Cardiac muscle cell (in vitro differentiated cells and primary cell): ENCODE measurements at places on chromosomes 5 and 9.

DNA sequence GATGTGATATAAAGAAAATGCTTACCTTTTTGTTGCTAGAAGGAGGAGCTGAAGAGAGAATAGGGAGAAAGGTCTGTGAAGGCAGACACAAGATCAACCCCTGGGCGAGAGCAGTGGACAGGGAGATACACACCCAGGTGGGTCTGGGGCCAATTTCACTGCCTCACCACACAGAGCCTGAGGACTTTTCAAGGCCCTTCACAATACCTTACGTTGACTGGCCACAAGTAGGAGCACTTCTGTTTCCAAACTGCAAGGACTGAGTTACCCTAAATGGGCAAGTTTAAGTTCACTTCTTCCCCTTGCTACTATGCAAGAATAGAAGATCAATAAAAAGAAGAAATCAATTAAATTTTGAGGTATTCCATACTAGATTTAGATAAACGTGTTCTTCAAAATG, 174.5 kb upstream of the SLC12A2 start:
- peak; percentile 66 for DNase-seq

GRCh38 chr5:89260254-89260653, 377.3 kb upstream of the MEF2C start:
- peak; percentile 37 for DNase-seq

GRCh38 chr5:177508837-177509236, 789 bp downstream of the DOK3 start:
- no peak for DNase-seq

DNA sequence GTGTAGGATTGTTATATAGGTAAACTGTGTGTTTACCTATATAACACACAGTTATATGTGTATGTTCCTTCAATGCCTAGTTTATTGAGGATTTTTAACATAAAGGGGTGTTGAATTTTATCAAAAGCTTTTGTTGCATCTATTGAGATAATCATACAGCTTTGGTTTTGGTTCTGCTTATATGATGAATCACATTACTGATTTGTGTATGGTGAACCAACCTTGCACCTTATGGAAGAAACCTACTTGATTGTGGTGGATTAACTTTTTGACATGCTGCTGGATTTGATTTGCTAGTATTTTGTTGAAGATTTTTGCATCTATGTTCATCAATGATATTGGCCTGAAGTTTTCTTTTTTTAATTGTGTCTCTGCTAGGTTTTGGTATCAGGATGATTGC, 194.9 kb downstream of the TMEM167A start:
- DNase-seq: no peak

GRCh38 chr5:57576317-57576716, 93.7 kb upstream of the ACTBL2 start:
- no peak for DNase-seq

- DNase-seq: no peak
These were observed 48.8 kb upstream of the JAK2 start for GRCh38 chr9:4936277-4936676.

DNA sequence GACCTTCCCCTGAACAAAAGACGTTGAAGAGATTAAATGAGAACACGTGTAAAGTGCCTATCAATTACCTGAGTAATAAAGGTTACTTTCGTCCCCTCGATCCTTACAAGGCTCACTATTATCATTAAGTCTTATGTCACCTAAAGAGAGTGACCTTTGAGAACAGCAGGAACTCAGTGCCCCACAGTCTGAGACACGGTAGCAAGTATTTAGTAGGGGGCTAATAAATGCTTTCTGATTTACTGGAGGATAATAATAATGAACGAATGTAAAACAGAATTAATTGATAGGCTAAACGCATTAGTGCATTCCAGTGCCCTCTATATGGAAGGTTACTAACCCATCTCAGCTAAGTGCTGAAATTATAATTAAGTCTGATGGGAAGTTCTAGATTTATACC, 199.9 kb downstream of the FBXL17 start:
- DNase-seq: no peak

GRCh38 chr9:107251756-107252322, 31.2 kb upstream of the RAD23B start:
- no peak for DNase-seq

DNA sequence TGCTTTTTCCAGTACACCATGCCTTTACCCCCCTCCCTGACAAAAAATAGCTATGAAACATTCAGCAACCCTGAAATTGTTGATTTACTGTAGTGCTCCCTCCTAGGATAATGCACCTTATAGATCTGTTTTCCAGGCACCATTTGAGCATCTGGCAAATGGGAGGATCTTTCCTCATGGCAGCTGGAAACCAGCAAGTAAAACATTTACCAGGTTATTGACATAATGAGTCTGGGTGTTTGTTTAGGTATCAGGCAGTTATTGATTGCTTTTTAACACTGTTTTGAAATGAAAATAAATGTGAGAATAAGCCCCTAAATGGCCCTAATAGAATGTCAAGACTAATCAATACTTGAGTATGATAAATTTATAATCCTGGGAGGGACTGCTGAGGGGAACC, 57.3 kb upstream of the KLF4 start:
- DNase-seq: no peak

DNA sequence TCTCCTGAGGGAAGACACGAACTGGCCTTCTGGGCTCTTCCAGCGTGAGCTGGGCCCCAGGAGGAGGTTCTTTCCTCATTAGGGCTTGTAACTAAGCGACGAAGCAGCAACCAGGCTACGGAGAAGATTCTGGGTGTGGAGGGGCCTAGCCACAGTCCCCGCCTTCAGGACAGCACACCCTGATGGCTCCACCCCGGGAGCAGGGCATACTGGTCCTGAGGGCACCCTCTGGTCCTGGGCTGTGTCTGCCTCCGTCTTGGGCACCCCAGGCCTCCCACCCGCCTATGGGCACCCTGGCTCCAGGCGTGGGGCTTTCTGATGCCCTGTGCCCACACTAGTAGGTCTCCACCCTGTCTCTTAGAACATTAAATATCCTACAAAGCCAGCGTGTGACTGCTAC, 136.4 kb downstream of the OLFM1 start:
- no peak for DNase-seq

DNA sequence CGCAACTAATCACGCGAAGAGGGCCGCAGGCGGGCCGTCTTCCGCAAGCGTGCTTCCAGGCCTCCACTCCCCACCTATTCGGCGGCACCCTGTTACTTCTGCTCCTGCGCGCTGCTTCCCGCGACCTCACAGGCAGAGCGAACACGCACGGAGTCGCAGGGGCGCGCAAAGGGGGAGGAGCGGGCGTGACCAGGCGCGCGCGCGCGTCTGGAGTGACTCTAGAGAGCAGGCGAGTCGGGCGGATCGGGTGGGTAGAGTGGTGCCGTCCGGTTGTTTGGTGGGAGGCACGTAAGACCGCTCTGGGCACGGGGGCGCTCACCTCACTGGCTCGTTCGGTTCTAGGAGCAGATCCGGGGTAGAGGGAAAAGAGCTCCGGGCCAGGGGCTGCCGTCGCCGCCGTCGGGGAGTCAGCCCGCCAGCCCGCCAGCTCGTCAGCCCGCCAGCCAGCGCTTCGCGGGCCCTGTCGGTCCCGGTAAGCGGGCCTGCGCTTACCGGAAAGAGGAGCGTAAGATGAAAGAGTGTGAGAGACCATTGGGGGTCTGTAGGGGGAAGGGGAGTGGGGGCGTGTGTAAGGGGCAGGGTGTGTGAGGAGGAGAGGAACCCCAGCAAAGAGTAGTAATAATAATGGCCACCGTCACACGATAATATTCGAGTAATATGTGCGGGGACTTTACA, at the start of gene CNOT8:
TSS of gene CNOT8 (plus strand) at position 331 of the 675 bp plus-strand sequence. CDS start 4,652 bp downstream, outside the sequence.
- peak; percentile 99 for DNase-seq

DNA sequence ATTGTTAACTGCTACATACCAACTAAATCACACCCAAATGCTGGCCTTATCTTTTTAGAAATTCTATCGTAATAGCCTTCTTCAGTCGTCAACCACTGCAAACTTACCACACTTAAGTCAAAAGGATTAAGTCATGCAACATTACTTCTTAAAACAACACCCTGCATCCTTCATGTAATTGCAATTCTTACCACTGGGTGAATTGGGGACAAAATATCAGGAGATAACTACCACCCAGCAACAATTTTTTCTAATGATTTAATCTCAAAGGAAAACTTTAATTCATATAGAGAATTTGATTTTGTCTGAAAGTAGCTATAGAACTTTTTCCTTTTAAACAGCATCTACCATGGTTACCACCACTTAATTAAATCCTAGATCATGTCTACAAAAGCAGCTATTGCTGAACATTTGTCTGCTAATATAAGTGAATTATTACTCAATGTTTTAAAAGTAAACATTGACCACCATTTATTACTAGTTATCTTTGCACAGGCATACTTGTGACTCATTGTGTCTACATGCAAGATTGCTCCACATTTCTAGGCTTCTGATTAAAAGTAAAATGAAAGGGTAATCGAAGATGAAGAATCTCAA, 10.5 kb downstream of the MLLT3 start:
- no peak for DNase-seq

DNA sequence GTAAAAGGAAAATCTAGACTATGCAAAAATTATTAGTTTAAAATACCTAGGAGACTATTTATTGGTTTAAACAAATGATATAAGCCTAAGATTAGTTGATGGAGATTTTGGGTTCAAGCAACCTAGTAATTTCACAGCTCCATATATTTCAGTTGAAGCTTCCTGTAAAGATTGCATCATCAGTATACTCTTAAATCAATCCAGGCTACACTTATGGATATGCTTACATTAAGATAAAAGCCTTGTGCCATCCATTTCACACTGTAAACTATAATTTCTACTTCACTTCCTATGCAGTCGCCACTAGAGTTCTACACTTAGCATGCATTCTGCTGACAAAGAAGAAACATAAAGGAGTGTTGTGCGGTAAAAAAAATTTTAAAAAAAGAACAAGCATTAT, 7.3 kb upstream of the LIX1 start:
- no peak for DNase-seq

GRCh38 chr9:25517701-25518100, 160.5 kb downstream of the TUSC1 start:
- DNase-seq: no peak

GRCh38 chr9:114091711-114092110, 7.4 kb downstream of the KIF12 start:
- no peak for DNase-seq

DNA sequence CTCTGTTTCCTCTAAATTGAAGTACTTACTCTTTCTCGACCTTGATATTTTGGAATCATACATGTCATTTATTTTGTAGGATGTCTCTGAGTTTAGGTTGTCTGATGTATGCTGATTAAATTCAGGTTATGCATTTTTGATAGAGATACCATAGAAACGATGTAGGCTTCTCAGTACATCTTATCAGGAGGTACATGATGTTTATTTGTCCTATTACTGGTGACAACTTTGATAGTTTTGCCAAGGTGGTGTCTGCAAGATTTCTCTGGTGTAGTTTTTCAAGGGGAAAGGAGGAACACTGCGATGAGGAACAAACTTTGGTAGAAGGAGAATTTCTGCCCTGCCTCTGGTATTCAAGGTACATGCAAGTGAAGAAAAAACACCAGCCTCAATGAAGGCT, 29.9 kb downstream of the SUB1 start:
- DNase-seq: no peak

GRCh38 chr5:133265720-133266526, 214.1 kb downstream of the HSPA4 start:
- no peak for DNase-seq

DNA sequence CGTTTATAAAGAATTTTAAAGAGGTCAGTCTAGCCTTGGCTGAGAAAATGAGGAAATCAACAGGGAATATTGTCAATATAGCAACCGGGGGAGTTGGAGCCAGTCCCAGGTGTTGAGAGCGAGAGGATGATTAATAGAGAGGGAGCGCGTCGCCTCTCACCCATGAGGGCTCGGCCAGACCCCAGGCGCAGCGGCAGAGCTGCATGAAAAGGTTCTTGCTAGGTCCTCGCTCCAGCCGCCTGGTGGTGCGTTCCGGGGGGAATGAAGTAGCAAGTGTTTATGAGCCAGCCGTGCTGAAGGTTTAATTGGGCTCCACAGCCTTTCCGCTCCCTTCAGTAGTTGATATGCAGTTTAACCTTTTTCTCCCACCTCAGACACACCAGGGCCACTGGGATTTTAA, 167.3 kb upstream of the IRX1 start:
- peak; percentile 44 for DNase-seq

DNA sequence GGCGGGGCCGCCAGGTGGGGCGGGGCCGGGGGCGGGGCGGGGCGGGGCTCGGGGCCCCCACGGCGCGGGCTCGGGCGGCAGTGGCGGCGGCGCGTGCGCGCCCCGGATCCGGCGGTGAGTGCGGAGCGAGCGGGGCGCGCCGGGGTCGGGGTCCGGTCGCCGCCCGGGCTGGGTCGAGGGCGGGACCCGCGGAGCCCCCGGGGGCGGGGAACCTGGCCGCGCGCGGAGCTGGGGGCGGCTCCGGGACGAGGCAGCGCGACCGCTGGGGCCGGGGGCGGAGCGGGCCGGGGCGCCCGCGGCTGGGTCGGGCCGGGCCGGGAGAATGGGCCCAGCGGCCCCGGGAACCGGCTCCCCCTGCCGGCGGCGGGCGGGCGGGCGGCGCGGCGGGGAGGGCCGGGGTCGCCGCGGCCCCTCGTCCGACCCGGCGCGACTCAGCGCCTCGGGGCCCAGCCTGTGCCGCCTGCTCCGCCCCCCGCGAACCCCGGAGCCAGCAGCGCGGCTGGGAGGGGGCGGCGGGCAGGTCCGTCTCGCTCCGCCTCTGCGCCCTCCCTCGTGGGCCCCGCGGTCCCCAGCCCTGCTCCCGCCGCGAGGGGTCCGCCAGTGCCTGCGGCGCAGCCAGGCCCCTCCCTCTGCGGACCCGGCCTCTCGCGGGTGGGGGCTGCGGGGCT, 3.1 kb downstream of the EGFL7 start:
- DNase-seq: no peak

DNA sequence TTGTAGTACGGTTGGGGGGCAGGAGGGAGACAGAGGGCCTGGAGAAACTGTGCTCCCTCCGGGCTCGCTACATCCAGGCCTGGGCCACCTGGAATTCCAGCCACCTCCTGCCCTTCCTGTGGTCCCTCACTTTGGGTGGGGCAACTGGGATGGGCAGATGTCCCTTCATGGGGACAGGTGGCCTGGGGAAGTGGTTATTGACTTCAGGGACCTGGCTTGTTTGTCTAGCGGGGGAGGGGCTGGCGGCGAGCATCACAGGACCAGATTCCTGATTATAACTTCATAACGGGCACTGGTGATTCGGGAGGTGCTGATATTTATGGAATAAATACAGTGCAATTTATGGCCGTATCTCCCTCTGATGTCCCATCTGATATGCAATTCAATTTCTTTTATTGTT, 20.1 kb upstream of the LAMC3 start:
- DNase-seq: no peak

DNA sequence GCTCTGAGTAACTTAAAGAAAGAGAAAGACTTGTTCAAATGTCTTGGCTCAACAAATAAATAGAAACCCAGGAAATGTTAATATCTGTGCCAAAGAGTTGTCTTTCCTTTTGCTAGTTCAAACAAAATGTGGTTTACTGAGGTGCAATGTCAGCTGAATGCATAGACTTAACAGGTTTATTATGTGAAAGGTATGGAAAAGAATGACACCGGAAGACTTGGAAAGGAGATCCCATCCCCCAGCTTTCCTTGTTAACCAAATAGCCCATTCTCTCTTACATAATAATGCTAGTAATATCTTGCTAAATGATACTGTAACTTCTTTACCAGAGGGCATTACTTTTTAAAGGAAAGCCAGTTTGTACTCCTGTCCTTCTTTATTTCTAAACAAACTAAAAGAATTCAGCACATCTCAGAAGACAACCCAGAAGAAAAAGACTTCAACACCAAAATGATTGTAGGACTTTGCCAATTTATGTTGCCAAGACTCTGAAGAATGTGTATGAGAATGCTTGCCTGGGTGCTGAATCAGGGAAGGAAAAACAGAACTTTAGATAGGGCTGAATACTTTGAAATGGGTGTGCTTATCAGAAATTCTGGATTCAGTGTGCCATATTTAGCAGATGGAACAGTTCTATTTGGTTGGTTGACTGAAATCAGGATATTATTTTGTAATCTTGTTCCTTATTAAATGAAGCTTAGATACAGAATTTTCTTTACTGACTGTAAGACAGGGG, 344.1 kb downstream of the TMEM38B start:
- no peak for DNase-seq
